Tibial artery (tissue), 4 donors: ENCODE measurements at places on chromosomes 1 and 21.

GRCh38 chr1:208154679-208155642 is 89.2 kb downstream of the PLXNA2 start:
- no peaks in the 10 kb centered on the region for H3K27me3 ChIP-seq
- H3K27ac ChIP-seq, result no peak overlapping the region
- no peaks in the 10 kb centered on the region for H3K36me3 ChIP-seq
- peaks cover 19% of the 10 kb centered on the region for H3K4me1 ChIP-seq
- no peak overlapping the region for H3K4me3 ChIP-seq
- peak; percentile 68 for DNase-seq

DNA sequence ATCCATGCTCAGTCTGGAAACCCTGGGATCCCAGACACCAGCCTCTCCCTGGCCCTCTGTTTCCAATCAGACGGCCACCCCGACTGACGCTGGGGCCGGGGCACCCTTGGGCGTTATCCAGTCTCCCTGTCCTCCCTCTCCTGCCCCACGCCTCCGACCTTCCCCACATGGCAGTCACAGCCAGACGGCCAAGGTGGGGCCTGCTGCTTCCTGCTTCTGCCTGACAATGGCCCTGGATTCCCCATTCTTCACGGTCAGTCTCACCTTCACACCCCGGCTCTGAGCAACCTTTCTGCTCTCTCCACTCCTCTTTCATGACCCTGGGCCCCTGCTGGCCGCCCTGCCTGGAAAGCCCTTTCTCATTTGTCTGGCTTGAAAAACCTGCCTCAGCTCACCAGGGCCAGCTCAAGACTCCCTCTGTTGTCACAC is 6.6 kb downstream of the GNG4 start:
- no peaks in the 10 kb centered on the region for H3K27me3 ChIP-seq
- no peak for DNase-seq
- H3K27ac ChIP-seq, result no peak overlapping the region
- no peaks in the 10 kb centered on the region for H3K36me3 ChIP-seq
- no peaks in the 10 kb centered on the region for H3K4me1 ChIP-seq

GRCh38 chr1:153629971-153630370 is 1.7 kb downstream of the S100A1 start:
- no peaks in the 10 kb centered on the region for H3K36me3 ChIP-seq
- peak overlapping the region; percentile 89 for H3K27ac ChIP-seq
- peak; percentile 79 for DNase-seq
- no peaks in the 10 kb centered on the region for H3K4me1 ChIP-seq
- H3K27me3 ChIP-seq, result no peaks in the 10 kb centered on the region

DNA sequence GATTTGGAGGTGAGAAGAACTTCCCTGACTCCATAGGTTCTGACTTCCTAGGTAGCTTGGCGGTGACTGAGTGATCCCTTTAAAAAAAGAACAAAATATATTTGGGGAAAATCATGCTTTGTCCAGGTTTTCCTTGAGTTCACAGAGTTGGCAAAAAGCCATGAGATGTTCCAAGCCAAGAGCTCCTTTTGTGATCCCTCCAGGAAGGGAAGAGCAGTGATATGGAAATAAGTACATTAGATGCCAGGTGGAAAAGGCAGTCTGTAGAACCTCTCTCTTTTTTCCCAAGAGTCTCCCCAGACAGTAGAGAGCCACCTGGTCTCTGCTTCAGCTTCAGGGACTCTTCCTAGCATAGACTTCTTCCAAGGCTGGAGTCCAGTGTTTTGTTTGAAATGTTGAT is 10.2 kb downstream of the TLCD4 start:
- no peak overlapping the region for H3K27ac ChIP-seq
- no peaks in the 10 kb centered on the region for H3K27me3 ChIP-seq
- no peak overlapping the region for H3K4me3 ChIP-seq
- DNase-seq, result no peak
- no peaks in the 10 kb centered on the region for H3K36me3 ChIP-seq
- H3K4me1 ChIP-seq, result no peaks in the 10 kb centered on the region

- peaks cover 3% of the 10 kb centered on the region for H3K4me1 ChIP-seq
- H3K36me3 ChIP-seq, result peaks cover 98% of the 10 kb centered on the region
- no peak for DNase-seq
- no peak overlapping the region for H3K4me3 ChIP-seq
Measured at GRCh38 chr1:19096036-19096833, 113.8 kb downstream of the UBR4 start.

- no peaks in the 10 kb centered on the region for H3K36me3 ChIP-seq
- peak overlapping the region; percentile 48 for H3K27ac ChIP-seq
- H3K4me3 ChIP-seq, result no peak overlapping the region
- H3K4me1 ChIP-seq, result peaks cover 59% of the 10 kb centered on the region
Measured at GRCh38 chr1:16376971-16377370, 9.9 kb downstream of the SZRD1 start.

- no peaks in the 10 kb centered on the region for H3K36me3 ChIP-seq
- H3K4me3 ChIP-seq, result no peak overlapping the region
- H3K27me3 ChIP-seq, result no peaks in the 10 kb centered on the region
- DNase-seq, result no peak
Measured at GRCh38 chr1:36818771-36819170, 215.5 kb downstream of the GRIK3 start.

DNA sequence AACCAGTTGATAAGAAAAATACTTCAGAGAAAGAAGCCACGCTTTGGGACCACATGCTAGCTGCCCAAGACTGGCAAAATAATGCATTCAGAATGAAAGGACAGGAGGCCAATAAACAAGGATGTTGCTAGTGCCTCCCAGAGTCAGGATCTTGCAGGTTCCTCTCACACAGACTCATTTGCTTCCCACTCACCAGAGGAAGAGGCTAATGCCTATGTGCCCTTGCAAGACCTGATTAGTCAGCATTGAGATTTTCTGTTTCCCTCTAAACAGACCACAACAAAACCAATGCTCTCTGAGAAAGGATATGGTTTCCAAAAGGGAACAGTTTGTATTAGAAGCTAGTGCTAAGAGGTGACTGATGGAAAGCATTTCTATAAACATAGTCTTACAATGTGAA is 85.7 kb downstream of the NRDC start:
- no peaks in the 10 kb centered on the region for H3K27me3 ChIP-seq
- H3K4me3 ChIP-seq, result no peak overlapping the region
- no peak overlapping the region for H3K27ac ChIP-seq
- H3K4me1 ChIP-seq, result no peaks in the 10 kb centered on the region
- no peak for DNase-seq
- H3K36me3 ChIP-seq, result peaks cover 94% of the 10 kb centered on the region
